Smooth muscle cell of bladder (primary cell): ENCODE measurements at places on chromosomes 12 and 14. TPM values are rescaled to one million over a fixed set of nuclear protein-coding genes. Genes with fewer than 3 reads are reported as not detected.

Gene APOF
- not detected in 2 replicates for total RNA-seq

Gene ARHGAP9
- total RNA-seq = 0.09 and 0.28 TPM in 2 replicates

Gene COQ6
- total RNA-seq = 11.7 and 15.1 TPM in 2 replicates

Gene LTB4R
- total RNA-seq = 0.71 and 1.9 TPM in 2 replicates

Gene DNAH10
- total RNA-seq = 0.43 and 0.46 TPM in 2 replicates

Gene UBE3B
- 27.6 and 36.3 TPM in 2 replicates for total RNA-seq

Gene MLH3
- 28.7 and 31.5 TPM in 2 replicates for total RNA-seq

Gene PLCZ1
- total RNA-seq = not detected in 2 replicates

Gene SLCO1A2
- 0.14 TPM in 1 of 2 replicates, not detected in the other for total RNA-seq

Gene FOXA1
- total RNA-seq = 0.09 TPM in 1 of 2 replicates, not detected in the other

Gene RILPL1
- total RNA-seq = 5.0 and 9.5 TPM in 2 replicates

Gene SRRM4
- under 0.01 TPM in 2 replicates for total RNA-seq

Gene ADCY4
- total RNA-seq = 3.4 and 5.3 TPM in 2 replicates

Gene PUS7L
- 16.8 and 19.4 TPM in 2 replicates for total RNA-seq
